ENCODE measurements at places on chromosomes 5 and 9.

GRCh38 chr9:83144492-83144891 is 81.5 kb upstream of the RASEF start:
- no peak for DNase-seq

DNA sequence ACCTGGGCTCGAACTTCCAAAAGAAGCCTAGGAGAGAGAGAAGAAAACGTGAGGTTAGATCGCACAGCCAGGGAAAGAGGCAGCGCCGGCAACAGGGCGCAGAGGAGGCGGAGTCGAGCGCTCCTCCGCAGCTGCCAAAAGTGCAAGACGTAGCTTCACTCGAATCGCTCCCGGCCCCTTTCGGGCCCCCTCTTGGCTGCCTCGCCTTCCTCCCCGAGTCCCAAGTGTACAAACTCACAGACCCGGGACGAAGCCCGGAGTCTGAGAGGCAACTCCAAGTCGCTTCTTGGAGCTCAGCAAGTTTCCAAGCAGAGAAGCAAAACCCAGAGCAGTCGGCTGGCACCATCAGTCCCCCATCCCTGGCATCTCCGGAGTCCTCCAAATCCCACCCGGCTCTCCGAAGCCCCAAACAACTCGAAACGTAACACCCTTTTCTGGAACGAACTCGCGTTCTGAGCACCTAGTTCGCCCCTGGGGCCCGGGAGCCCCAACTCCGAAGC is 1.2 kb downstream of the MIER3 start:
- peak; percentile 30 for DNase-seq

GRCh38 chr5:18745042-18745987 is 1111.1 kb downstream of the TAF11L14 start:
- DNase-seq, result no peak

GRCh38 chr5:180470966-180471582 is 23.1 kb upstream of the CNOT6 start:
- no peak for DNase-seq

GRCh38 chr9:18452276-18452675 is 21.7 kb upstream of the ADAMTSL1 start:
- DNase-seq, result no peak

DNA sequence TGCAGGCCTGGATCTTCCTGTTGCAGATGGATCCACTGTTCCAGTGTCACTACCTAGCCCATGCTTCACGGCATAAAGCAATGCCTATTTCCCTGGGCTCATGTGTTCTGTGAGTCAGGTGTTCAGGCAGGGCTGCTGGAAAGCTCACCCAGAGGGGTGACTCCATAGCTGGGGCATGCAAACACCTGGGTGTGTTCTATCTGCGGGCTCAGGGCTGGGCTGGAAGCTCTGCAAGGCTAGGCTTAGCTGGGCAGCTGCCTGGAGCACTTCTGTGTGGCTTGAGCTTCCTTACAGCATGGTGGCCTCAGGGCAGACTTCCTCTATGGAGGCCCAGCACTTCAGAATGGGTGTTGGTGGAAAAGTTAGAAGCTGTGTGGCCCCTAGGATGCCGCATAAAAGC is 139.9 kb downstream of the GADD45G start:
- DNase-seq, result no peak

DNA sequence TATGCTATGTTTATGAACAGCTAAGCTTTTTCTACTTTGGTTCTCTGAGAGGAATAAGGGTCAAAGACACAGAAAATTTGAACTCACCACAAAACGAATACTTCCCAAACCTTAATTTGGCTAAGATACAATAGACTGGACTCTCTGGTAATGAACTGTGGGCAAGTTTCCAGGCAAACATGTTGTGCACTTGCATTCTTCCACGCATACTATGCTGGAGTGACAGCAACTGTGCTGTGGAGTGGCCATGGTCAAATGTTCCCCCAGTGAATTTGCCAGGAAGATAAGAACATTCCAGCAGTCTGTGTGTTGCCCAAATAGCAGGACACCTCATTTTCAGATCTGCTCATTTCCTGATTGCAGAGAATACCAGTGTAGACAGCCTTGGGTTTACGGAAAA is 275.3 kb upstream of the IL12B start:
- no peak for DNase-seq
